Fibroblast of lung (primary cell): ENCODE measurements at places on chromosomes 1 and 21.
A peak's percentile ranks its signal among the peaks of the same experiment; 100 is the strongest.

GRCh38 chr1:87565861-87566260, 237.2 kb downstream of the LMO4 start:
- DNase-seq, result no peak

GRCh38 chr21:37183749-37184148, 83.4 kb downstream of the VPS26C start:
- no peak for DNase-seq

DNA sequence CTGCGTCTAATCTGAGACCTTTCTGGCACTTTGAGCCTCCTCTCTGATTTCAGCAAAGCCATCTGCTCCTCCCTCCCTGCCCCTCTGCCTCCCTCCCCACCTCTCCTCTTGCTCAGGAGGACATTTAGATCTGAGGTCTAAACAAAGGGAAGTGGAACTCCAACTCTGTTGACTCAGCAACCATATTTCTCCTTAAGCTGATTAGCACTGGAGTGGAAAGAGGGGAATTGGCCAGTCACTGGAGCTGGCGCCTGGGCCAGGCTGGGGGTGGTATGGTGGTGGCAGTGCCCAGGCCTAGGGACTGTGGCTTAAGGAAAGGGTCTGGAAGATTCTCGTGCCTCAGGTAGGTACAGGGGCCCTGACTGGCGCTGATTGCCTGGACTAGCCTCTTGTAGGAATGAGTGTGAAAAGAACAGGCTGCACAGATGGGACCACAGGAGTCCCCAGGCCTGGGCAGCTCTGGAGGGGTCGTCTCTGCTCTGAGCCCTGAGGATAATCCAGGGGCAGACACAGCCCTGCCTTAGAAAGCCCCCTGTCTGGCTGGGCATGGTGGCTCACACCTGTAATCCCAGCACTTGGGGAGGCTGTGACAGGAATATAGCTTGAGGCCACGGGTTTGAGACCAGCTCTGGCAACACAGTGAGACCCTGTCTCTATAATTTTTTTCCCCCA, 11.9 kb downstream of the SH2D2A start:
- DNase-seq, result peak; percentile 84

DNA sequence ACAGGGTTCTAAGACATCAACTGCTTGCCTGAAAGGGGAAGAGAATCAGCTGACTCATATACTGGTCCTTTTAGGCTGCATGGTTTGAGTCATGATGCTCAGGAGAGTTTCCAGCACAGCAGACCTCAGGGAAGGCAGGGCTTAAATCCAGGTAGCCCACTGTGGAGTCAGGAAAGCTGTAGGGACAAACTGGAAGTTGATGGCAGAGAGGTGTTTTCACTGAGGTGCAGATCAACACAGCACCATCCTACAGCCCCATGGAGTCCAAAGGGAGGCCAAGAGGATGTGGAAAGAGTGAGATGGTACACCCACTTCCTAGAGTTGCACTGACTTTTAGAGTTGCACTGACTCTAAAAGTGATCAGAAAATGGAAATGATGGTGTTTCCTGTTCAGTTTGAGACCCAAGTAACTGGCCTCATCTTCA, 252.4 kb upstream of the DUSP10 start:
- peak; percentile 81 for DNase-seq

DNA sequence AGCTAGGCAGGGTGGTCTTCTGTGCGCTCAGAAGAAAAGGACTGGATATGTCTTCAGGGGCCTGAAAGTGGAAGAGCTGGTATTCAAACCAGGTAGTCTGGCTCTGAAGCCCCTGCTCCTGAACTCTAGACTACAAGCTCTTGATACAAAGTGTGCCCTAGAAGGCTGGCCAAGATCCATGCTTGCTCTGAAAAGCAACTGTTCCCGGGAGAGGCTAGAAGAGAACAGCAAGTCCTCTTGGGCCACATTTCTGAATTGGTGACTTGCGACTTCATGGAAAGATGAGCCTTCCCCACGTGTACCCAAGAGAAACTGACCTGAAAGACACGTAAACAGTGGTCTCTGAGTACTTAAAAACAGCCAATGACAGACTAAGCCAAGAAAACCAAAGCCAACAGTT, 123.3 kb upstream of the GRIK3 start:
- no peak for DNase-seq

- no peak for DNase-seq
Observed at GRCh38 chr1:240824238-240824637, 212.3 kb upstream of the GREM2 start.

- DNase-seq, result peak; percentile 80
Observed at GRCh38 chr1:209569455-209570207, 13.9 kb upstream of the CAMK1G start.

GRCh38 chr1:76961181-76961819, 94.0 kb downstream of the ST6GALNAC5 start:
- peak; percentile 62 for DNase-seq

DNA sequence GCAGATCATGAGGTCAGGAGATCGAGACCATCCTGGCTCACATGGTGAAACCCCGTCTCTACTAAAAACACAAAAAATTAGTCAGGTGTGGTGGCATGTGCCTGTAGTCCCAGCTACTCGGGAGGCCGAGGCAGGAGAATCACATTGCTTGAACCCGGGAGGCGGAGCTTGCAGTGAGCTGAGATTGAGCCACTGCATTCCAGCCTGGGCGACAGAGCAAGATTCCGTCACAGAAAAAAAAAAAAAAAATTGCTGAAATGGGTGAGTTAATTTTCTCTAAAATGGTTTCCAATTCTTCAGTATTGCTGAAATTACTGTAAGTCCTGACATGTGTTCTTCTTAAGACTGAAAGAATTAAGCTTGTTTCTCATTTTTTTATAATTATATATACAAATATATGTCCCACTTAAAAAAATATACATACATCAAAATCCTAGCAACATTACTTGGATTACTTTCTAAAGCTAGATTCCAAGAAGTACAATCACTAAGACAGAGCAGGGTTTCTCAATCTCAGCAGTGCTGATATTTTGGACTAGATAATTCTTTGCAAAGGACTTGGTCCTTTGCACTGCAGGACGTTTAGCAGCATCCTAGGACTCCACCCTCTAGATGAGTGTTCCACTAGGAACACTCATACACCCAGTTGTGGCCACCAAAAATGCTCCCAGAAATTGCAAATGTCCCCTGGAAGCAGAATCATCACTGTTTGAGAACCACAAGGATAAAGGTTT, 24.8 kb downstream of the ZNHIT6 start:
- no peak for DNase-seq

DNA sequence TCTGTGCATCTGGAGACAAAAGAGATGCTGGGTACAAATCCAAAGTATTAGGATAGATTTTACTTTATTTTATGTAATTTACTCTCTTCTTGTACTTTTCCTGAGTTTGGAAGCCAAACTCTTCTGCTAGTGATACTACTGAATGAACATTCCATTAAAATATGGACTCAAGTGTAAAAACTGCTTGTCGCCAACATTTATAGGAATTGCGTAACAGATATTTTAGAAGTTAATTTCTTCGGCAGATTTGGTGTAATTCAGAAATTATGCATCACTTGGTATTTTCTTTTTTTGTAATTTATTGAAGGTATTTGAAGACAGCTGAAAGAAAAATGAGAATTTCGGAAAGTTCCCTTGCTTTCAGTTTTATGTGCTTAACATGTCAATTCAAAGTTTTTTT, 137.0 kb downstream of the RABGAP1L start:
- no peak for DNase-seq

- peak; percentile 58 for DNase-seq
Observed at GRCh38 chr21:32007456-32007855, 134.6 kb downstream of the HUNK start.

DNA sequence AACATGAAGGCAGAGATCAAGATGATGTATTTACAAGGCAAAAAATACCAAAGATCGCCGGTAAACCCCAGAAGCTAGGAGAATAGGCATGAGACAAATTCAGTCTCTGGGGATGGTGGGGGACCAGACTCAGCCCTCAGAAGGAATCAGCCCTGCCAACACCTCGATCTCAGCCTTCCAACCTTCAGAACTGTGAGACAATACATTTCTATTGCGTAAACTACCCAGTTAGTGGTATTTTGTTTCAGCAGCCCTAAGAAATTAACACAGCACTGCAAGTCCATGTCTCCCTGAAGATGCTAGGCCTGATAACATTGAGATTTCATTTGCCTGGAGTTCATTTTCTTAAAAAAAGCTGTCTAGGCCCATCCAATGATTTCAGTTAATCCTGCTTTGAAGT, 622.5 kb downstream of the PTPRC start:
- no peak for DNase-seq

GRCh38 chr1:151813271-151813977, 8.2 kb upstream of the LINGO4 start:
- no peak for DNase-seq

GRCh38 chr1:166884040-166884642, 8.1 kb upstream of the TADA1 start:
- peak; percentile 20 for DNase-seq

DNA sequence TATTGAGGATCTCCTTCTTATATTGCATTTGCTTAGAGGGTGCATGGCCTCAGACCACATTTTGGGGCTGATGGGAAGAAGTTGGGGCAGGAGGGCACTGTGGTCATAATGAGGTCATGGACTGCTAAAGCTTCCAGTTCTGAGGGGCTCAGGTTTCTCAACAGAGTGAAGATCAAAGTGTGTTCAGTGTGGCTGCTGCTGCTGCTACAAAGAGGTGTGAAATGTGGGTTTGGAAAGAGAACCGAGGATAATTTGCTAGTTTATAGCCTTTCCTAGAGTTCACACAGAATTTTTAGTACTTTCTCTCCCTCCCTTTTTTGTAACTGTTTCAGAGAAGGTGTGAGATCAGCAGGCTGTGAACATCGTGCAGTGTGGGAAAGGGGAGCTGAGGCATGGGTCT, 73.3 kb downstream of the CACNA1E start:
- DNase-seq, result no peak

DNA sequence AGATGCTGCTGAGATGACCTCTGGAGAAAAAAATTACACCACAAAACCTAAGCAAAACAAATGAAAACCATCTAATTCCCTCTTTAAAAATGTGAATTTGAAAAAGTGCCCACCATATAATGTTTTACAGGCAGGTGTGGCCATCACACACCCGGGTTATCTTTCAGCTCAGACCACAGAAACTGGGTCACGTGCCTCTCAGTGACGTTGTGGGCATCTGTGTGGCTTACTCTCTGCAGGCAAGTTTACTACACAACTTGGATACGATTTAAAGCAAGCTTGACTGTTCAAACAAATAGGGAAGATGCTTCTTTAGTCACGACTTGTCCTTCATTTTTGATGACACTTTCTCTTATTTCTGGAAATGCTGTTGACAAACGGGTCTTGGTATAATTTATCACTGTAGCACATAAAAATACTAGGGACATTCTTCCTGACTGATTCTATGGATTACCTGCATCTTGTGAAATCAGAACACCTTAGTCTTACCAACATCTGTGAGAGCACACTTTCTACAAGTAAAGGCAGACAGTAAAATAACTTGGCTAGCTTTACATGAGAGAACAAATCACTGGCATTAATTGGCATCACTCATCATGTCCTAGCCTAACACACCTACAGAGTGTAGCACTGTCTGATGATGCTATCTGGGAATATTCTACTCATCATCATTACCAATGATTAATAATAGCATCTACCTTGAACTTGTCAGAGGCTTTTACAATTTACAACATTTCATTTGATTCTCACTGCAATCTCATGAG, 89.3 kb upstream of the EDEM3 start:
- no peak for DNase-seq

DNA sequence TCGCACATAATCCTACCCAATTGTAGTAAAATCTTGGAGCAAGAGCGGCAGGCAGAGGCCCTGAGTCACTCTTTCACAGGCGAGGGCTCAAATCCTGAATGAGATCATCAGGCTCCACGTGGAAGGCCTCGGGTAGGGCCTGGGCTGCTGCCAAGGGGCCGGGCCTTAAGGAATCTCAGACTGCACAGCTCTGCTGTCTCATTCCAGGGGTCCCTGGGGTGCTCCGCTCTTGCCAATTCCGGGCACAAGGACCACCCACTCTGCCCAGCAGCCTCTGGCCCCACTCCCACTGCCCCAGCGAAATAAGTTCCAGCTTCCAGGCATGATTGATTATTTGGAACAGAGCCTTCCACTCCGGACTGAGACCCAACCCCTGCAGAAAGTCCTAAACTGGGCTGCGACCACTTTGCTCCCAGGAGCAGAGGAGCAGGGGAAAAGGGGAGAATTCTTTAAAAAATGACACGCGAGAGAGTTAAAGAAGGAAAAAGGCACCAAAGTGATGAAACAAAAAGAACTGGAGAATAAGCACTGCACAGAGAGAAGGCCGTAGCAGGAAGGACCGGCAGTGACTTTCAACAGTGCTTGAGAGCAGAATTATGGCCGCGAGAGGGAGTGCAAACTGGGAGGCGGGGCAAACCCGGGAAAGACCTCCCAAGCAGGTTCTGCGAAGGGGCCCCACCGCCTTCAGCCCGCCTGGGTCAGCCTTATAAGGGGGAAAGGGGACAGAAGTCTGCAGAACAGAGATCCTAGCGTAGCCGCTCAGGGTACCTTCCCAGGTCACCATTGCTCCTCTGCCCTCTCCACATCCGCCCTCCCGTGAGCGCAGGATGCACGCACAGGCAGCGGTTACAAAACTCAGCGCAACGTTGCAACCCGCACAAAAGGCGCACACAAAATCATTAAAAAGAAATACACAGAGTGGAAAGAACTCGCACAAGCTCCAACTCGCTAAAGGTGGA, 2.0 kb downstream of the ADAMTS1 start:
- DNase-seq, result peak; percentile 97

GRCh38 chr1:155295183-155295941, 5.9 kb downstream of the PKLR start:
- no peak for DNase-seq

DNA sequence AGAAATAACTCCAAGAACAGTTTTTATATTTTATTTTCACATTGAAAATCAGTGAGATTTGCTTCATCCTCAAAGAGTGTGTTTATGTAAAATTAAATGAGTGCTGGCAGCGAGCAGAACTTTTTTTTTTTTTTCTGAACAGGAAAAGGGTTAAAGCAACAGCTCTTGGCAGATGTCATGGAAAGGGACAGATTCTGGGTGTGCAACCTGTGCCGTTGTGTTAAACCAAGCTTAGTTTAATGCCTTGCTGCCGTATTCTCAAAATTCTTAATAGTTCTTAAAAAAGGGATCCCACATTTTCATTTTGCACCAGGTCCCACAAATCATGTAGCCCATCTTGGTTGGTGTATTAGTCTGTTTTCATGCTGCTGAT, 227.4 kb upstream of the VAMP3 start:
- no peak for DNase-seq

- no peak for DNase-seq
Observed at GRCh38 chr1:60341274-60341673, 267.7 kb upstream of the C1orf87 start.

- DNase-seq, result no peak
Observed at GRCh38 chr1:161166669-161167548, 683 bp downstream of the PPOX start.

- DNase-seq, result no peak
Observed at GRCh38 chr1:69377507-69377906, 190.2 kb upstream of the LRRC7 start.

GRCh38 chr1:207832796-207833195, 78.1 kb downstream of the CD34 start:
- no peak for DNase-seq

GRCh38 chr21:42561762-42562650, 48.4 kb downstream of the SLC37A1 start:
- no peak for DNase-seq

GRCh38 chr1:50427818-50428779, 4.9 kb upstream of the DMRTA2 start:
- no peak for DNase-seq

GRCh38 chr1:153507926-153508583, 27.7 kb downstream of the S100A6 start:
- DNase-seq, result no peak

- no peak for DNase-seq
Observed at GRCh38 chr1:6822530-6823359, 37.5 kb downstream of the CAMTA1 start.

- peak; percentile 20 for DNase-seq
Observed at GRCh38 chr1:41980827-41981653, 62.3 kb upstream of the HIVEP3 start.

- DNase-seq, result peak; percentile 13
Observed at GRCh38 chr1:52748119-52748518, 21.9 kb downstream of the ZYG11B start.
